ENCODE measurements at places on chromosomes 2 and 18.

DNA sequence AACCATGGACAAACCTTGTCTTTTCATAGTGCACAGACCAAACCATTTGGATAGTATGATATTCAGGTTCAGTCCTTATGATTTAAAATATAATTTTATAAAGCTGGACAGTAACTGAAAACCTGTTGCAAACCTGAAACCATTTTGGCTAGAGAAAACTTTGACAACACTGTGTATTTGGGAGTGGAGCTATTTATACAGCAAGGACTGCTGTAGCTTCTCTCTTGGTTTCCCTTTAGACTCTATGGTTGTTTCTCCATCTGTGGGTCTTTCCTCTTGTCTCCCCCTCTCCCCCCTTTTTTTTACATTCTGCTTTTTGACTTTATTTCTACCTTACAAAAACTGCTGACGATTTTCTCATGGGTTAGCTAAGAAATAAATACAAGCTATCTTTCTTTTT lies 581.7 kb downstream of the SLC4A3 start:
- DNase-seq = no peak

GRCh38 chr2:142673836-142674235 lies 203.6 kb upstream of the KYNU start:
- no peak for DNase-seq

DNA sequence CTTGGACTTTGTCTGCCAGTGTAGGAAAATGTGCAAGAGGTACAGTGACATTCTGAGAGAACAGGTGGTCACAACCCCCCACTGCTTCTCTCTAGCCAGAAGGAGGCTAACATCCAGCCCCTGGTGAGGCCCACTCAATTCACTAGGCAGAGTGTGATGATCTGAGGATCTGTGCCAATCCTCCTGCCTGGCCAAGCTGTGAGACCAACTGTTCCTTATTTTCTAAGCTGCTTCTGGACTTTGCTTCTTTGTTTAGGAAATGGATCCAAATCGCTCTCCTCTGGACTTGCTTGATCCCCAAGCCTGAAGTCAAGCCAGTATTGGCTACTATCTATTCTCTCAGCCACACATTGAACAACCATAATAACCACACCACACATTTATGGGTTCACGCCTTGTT lies 202.8 kb downstream of the PIK3C3 start:
- DNase-seq = no peak

DNA sequence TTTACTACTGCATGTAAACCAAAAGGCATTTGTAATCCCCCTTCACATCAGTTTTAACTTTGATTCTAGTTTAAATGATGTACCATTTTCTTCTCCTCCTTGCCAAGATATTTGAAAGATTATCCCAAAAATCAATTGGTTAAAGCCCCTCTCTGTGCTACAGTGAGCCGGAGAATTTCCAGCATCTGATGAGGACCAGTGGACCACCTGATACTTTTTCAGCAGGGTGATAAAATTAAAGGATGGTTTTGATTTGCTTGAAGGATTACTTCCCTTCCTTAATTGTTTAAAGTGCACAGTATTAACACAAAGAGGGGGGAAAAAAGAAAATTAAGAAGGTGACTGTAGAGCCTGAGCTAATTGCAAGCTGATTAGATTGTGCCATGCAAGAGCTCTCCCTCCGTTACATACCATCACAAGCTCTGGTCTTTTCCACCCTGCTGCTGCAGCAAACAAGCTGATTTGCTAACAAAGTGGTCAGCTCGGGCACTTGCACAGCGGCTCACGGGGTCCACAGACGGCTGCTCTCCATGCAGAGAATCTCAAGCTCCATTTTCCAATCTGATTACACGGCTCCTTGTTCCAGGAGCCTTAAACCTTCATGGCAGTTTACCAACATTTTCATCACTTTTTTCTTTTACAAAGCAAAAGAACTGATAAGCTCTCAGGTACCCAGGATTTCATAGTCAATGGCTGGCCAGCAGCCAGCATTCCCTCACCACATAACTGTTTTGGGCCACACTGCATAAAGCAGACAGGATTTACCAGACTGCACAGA lies 22.1 kb downstream of the FIGN start:
- DNase-seq = no peak

DNA sequence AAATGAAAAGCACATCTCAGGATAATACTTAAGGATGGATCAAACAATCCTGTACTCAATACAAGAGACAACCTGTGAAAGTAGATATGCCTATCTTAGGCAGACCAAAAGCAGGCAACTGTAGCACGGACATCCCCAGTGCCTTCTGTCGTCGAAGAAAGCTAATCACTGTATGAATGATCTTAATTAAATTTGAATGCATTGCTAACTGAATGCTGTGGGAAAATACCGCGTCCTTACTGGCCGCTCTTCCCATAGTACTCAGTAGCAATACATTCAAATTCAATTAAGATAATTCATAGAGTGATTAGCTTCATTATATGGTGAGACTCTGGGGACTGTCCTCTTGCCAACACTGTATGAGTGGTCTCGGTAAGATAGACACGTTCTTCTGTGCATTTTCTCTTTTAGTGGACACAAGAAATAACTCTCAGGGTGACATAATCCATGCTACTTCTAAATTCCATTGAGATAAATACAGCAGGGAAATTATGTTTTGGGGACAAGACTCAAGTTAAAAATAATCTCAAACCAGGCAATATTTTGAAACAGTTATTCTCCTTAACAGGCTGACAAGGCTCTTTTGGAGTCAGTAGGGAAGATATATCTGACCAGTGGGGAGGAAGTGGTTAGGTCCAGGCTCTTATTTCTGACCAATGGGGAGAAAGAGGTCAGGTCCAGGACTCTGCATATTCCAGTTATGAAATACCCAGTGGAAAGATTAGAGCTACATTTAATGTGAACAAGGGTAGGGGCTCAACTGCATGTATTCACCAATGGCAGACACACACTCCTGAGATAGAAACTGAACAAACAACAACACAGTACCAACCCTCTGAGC lies 97.3 kb downstream of the DOCK10 start:
- DNase-seq = no peak

DNA sequence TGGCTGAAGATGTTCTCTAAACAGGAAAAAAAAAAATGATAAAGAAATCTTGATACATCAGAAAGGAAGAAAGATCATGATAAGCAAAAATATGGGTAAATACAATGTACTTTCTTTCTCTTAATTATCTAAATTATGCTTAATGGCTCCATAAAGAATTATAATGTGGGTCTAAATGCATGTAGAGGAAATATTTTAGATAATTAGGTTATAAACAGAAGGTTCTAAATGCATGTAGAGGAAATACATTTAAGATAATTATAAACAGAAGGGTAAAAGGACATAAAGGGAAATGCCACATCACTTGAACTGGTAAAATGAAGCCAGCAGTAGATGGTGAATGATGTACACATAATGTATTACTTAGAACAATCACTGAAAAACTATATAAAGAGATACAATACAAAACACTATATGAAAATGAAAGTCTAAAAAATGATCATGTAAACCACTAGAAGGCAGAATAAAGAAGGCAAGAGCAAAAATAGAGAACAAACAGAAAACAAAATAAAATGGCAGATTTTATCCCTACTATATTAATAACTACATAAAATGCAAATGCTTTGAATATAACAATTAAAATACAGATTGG lies 308.4 kb upstream of the CDH2 start:
- no peak for DNase-seq

GRCh38 chr2:166360906-166361305 lies 14.8 kb downstream of the SCN9A start:
- DNase-seq = no peak

- DNase-seq = no peak
Measured at GRCh38 chr18:48657447-48658120, 118.8 kb downstream of the CTIF start.

DNA sequence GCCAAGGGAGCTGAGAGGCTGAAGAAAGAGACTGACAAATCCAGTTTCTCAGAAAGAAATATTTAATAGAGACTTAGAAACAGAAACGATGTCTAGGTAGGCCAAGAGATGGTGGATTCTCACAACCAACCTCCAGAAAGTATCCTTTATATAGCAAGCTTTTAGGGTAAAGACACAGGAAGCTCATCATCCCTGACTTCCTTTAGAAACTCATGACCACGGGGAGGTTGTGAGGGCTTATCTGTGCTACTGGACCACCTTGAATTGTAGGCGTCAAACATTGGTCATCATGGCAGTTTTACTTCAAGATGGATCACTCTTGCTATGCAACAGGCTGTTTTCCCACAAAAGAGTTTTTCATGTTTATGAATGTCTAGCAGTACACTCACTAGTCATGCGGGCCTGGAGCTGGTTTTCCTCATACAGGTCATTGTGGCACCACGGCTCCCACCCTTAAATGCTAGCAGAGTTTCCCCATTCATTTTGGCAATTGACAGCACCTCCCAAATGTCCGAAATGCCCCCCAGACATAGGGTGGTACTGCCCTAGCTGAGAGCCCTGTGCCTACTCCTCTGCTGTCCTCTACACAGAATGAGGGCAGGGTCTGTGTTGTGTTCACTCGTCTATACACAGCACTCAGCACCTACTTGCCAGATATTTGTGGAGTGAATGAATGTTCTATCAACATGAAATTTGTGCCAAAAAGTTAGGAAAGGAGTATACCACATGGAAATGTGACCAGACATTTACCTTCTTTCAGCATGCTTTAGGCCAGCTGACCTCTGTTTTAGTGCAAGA lies 89.0 kb downstream of the TMEM247 start:
- no peak for DNase-seq

DNA sequence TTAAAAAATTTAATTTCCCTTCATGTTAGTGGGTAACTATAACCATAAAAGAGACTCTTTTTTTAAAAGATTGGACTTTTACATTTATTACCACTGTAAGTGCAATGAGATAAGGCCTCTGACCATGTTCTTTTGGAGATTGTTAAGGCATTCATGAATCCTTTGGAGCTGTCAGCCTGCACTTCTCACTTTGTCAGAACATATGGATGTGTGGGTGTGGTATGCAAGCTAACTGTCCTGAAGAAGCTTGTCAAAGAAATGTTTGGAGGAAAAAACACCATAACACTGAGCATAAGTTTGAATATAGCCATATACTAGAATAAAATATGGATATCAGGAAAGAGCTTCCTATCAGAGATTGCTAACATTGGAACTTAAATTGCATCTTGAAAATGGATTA lies 754.1 kb downstream of the DPP10 start:
- DNase-seq = no peak

Data from ACHN (cell line).